ENCODE measurements at places on chromosomes 16 and 17. TPM values are rescaled to one million over a fixed set of nuclear protein-coding genes. Genes with fewer than 3 reads are reported as not detected.

KCNJ18 gene
- not detected for total RNA-seq

ARHGAP23 gene
- 2.4 TPM for total RNA-seq

TBC1D3K gene
- 0.43 TPM for total RNA-seq

HS3ST3B1 gene
- 0.37 TPM for total RNA-seq

- no peak for DNase-seq
These were observed 578.2 kb downstream of the TOX3 start for GRCh38 chr16:51968749-51969148.

DNA sequence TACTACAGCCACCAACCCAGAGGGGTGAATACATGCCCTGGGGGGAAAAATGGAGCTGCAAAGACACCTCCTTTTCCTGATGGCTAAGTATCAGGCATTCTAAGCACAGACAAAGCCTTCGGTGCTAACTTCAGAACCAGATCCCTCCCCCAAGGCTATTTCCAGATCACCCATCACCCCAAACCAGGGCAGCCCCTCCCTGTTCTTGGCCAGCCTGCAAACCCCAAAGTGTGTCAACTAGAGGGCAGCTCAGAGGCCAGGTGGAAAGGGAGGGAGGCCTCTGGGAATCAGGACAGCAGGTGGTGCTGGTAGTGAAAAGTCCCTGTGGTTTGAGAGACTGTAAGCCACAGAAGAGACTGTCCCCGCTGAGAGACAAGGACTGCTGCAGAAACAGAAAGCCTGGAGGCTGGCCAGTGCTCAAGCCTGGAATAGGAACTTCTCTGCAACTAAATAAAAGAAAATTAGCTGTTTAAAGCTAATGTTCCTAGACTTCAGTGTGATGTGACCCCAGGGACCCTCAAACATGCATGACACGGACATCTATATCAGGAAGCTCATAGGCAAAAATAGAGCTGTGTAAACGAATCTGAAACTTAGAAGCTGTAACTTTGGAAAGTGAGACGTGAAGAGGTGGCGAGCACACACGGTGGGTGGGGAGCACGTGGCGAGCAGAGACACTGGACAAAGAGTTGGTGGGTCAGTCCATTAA is 9.1 kb downstream of the TUBG1 start:
- DNase-seq: peak; percentile 34

GRCh38 chr17:82780971-82781893 is 29.4 kb downstream of the TBCD start:
- DNase-seq: no peak

DNA sequence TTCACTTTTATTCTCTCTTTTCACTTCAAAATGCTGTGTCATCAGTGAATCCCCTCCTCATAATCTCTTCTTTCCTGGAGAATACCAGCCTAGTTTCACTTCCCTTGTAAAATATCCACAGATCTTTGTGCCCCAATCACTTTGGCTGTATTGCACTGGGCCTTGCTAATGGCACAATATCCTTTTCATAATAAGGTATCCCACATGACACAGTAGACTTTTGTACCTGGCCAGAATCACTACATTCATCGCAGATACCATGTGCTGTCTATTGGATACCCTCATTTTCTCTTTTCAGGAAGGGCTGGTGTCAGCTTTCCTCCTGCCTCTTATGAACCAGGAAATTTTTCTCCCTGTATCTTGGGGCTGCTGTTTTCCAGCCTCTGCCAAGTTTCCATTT is 25.7 kb upstream of the TOX3 start:
- DNase-seq: no peak

DNA sequence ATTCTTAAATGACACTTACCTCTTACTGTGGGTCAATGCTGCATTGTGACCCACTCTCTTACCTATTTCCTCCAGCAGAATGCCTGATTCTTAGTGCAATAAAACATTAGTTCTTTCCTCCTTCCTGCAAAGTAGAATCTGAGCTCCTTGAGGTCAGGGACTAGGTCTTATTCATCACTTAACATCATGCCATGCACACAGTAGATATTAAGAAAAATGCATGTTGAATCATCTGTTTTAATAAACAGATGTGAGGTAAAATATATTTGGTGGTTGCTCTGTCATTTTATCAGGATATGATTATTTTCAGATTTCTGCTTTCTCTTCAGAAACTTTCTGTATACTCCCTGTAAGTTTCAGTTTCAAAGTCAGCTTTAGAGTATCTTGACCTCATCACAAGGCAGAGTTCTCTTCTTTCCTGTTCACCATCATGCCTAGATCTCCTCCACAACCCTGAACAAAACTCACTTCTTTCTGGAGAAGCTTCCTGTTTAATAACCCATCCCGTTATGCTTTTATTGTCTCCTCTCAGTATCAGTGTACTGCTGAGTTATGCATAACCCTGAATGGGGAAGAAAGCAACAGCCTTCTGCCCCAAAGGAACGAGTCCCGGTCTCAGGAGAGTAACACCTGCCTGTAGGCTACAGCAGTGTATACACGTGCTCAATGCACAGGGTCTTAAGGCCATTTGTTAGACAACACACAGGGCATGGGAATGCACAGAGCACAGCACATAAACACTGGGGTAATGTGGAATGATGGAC is 30.3 kb upstream of the SUPT4H1 start:
- DNase-seq: no peak

DNA sequence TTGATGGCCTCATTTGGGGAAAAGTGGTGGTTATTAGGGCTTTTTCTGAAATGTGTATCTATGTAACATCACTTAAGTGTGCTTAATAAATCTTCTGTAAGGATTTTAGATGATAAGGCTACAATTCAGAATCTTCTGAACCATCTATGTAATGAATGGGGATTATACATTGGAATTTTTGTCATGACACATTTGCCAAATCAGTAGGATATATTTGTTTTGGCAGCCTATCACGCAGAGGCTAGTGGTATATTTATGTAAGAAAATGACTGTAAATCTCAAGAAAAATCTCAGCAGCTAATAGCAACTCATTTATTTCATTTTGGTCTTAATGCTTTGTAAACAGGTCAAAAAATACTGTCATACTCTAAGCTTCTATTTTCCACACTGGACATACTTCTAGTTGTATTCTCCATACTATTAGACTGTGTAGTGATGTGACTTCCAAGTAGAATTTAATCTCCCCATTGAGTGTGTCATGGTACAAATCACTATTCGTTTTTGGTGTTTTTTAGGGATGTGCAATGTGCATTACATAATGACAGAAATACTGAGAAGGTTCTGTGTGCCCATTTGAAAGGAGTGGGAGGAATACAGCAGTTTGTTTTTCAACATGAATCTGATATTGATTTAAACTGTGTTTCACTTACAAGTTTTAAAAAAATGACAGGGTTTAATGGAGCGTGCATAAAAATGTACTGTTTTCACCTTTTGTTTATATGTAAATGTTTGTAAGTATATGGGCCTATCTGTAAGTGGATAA is 29.2 kb downstream of the CLUH start:
- no peak for DNase-seq

DNA sequence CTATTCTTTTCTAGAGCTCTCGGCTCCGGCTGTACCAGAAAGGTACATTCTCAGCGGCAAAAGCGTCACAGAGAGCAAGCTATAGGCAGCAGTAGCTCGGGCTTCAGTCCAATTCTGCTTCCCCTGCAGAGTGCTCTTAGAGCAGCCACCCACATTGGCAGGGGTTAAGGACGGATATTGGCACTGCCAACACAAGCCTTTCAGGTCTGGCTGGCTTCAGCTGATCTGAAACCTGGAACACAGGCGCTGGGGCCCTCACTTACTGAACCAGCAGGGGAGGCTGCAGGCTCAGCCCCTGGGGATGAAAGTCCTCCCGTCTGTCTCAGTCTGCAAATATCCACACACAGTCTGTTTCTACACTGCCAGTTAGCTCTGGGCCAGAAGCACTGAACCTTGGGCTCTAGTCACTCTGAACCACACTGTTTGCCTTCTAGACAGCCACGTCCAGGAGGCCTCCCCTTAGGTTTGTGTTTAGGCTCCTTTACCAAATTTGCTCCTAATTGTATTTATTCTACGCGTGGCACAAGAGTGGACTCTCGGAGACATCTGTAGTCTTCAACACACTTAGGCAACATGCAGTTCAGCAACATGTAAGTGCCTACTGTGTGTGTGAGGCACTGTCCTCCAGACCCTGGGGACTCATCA is 40.1 kb downstream of the HIC1 start:
- peak; percentile 87 for DNase-seq

Data from G401 (cell line).